ENCODE measurements at places on chromosomes 12 and 14.

DNA sequence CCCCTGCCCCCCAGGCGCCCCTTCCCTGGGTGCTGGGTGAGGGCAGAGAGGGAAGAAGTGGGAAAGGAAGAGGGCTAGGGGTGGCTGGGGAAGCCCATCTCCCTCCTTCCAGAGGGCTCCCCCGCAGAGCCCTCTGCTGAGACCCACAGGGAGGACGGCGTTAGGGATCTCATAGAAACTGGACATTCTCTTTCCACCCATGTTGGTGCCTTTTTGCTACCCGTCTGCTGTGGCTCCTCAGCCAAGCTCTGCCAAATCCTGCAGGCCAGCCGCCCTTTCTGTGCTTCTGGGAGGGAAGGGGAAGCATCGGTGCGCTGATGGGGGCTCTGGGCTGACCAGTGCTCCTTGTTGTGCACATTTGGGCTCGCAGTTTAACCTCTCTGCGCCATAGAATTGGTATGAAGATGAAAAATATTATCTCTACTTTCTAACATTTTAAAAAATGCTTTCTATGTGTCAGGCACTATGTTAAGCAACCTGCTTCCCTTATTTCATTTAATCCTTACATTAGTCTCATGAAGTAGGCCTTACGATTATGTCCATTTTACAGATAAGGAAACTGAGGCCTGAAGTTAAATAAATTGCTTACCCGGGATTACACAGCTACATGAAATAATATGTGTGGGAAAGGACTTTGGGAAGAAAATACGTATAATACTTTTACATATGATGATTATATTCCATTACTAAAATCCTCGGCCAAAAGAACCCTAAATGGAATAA lies 981 bp downstream of the SLC48A1 start:
- no peak for DNase-seq

DNA sequence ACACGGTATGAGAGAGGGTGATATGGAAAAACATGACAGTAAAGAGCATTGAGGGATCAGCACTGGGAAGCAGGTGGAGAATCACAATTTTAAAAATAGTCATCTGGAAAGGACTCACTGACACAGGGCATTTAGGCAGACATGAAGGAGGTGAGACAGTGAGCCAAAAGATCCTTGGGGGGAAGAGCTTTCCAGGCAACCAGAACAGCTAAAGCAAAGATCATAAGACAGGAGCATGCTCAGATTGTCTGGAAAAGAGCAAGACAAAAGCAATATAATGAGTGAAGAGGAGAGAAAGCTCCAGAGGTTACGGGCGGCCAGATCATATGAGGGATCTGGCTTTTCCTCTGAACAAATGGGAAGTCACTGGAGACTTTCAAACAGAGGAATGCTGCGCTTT lies 63.9 kb downstream of the DENND5B start:
- DNase-seq, result no peak

- peak; percentile 80 for DNase-seq
Measured at GRCh38 chr14:55807053-55807880, 227.3 kb downstream of the KTN1 start.

DNA sequence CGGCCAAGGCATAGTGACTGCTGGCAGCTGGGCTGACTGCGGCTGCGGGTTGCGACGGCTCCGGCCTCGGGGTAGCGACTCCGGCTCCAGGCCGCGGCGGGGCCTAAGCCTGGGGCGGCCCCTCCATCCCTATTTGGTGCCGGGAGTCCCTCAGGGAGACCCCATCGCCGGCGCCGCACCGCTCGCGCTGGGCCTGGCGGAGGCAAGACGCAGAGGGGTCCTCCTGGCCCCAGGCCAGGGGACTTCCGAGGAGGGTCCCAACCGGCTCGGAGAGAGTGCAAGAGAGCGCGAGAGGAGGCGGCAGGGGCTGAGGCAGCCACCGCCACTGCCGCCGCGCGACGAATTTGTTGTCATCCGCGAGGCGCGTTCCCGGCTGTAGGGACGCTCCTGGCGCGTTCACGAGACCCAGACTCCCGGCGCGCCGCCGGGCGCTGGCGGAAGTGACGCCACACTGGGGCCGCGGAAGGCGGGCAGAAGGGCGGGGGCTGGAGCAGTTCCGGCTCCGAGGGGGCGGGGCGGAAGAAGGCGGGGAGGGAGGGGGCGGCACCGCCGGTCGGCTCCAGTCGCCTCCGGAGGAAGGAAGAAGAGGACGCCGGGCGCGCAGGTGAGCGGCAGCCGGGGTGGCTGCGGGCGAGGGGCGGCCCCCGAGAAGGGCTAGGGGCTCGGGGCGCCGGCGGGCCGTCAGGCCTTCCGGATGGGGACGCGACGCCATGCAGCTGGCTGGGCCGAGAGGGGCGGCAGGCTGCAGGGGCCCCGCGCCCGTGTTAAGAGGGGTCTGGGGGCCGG lies at the start of the genes ATG2B and GSKIP:
TSS of gene ATG2B (minus strand) at position 377 of the 786 bp plus-strand sequence. CDS start at position 12, 365 bp downstream.
TSS of gene GSKIP (plus strand) at position 562 of the 786 bp plus-strand sequence. CDS start 18,722 bp downstream, outside the sequence.
- DNase-seq, result peak; percentile 97

DNA sequence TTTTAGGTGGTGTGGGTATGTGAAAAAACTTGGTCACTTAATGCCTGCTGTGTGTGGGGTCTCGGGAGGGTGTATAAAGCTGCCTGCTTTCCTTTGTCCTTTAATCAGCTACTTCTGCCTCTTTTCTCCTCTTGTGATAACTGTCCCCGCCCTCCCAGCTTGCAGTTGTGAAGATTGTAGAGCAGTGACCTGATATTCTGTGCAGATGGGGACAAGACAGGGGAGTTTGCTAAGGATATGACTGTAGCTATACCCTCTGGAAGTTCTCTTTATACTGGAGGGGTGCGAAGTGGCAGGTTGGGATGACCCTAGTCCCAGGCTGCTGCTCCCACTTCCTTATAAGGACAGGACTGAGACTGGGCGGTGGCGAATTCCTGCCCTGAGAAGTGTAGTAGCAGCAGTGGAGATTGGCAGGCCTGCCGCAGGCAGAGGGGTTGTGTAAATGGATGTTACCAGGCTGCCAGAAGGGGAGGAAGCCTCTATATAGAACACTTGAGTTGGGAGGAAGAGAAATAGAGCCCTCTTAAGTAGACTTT lies 835 bp downstream of the MYL6 start:
- no peak for DNase-seq

GRCh38 chr12:119274636-119275065 lies 59.9 kb upstream of the CCDC60 start:
- DNase-seq, result no peak

GRCh38 chr12:114504311-114504710 lies 98.4 kb upstream of the TBX5 start:
- no peak for DNase-seq

- DNase-seq, result no peak
Measured at GRCh38 chr14:99519931-99520421, 38.8 kb downstream of the CCNK start.

- no peak for DNase-seq
Measured at GRCh38 chr12:27966870-27967269, 5.7 kb downstream of the PTHLH start.

DNA sequence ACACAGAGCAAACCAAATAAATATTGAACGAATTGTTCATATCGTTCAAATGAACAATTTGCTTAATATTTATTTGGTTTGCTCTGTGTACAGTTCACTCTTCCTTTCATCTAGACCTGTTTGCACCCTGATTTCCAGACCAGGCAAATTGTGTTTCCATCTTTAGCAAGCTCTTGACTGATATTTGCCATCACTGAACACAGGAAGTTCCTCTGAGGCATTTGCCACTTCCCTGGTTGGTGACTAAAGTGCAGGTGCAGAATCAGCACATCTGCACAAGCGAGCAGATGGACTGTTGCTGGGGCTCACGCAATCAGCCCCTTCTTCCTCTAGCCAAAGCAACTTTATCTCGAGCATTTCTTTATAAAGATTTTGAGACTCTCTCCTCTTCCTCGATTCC lies 112.9 kb downstream of the DAAM1 start:
- DNase-seq, result peak; percentile 16

DNA sequence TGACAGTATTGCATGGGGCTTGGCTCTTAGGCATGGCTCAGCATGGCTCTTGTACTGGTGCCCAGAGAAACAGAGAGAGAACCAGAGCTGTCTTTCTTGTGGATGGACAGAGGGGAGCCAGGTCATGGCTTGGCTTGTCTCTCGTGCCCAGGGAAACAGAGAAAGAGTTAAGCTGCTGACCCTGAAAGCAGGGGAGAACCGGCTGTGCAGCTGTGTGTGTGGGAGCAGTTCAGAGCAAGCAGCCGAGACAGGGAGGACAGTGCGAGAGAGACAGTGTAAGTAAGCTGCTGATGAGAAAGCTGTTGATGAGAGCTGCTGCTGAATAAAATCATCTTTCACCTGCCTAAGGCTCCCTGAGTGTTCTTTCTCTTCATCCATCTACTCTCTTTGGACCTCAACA lies 61.3 kb upstream of the DDHD1 start:
- no peak for DNase-seq

DNA sequence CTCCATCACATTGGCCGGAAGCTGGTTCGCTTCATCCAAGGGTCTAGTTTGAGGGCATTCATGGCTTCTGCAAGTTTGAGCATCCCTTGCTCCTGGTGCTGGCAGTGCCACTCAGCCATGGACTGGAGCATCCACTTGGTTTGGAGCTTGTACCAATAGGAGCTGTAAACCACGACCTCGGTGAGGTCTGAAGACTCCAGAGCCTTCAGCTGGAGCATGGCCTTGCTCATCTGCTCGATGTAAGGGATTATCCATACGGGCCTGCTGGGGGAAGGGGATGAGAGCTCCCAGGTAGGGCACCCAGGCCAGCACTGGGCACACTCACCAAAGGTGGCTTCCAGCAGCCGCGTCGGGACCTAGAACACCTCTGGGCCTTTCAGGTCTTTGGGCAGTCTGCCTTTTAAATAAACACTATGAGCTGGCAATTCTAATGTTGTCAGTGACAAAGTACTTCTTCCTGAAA lies 13.5 kb downstream of the FOS start:
- DNase-seq, result no peak

GRCh38 chr12:88258396-88258795 lies 116.3 kb downstream of the TMTC3 start:
- no peak for DNase-seq

DNA sequence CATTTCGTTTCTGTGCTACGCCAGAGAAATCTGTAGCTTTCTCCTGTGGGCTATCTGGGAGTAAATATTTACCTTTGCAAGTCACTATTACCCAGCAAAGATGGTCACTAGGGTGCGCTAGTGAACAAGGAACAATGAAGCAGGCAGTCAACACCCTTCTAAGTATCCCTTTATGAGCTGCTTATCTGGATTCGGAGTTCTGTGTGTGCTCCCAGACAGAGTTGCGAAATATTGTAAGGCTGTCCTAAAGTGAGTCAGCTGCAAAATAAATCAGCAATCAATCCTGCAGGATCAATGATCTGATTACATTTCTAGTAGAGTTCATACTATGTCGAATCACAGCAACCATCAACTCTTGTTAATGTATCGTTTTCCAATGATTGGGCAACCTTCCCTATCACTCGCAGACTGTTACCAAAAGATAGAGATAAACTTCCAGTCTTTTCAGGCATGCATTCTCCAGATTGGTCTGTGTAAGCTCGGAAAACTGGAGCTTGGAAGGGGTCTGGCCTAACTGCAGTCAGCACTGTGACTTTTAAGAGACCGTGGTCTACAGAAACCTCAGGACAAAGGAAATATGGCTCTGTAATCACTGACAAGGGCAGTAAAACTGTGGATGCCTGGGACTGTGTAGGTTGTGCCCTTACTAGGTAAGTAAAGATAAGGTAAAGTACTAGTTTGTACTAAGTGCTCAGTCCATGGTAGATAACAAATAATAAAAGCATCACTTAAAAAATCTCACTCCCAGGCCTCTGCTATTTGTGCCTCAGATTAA lies 133.5 kb downstream of the KCNK10 start:
- DNase-seq, result peak; percentile 47

GRCh38 chr14:87161502-87161901 lies 831.5 kb downstream of the GALC start:
- DNase-seq, result no peak
